HCT116 (cell line): ENCODE measurements at places on chromosomes 5 and 9.
A peak's percentile ranks its signal among the peaks of the same experiment; 100 is the strongest.

GRCh38 chr5:57770039-57770438 is 287.4 kb upstream of the ACTBL2 start:
- no peak for DNase-seq

DNA sequence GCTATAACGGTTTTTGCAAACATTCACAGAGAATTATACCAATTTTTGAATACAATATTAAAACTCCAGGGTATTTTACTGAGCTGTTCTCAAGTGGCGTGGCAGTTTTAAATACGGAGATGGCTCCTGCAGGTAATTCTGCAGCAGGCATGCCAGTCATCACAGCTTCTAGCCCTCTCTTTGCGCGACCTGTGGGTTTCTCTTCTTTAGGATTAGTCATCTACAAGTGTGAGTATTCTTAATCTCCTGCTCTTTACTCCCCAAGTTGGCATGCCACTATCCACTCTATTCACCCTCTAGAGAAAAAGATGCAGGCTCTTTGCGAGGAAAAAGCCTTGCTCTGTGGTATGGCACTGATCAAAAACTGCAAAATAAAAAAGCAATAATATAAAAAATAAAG is 43.9 kb downstream of the ANKRD31 start:
- no peak for DNase-seq

DNA sequence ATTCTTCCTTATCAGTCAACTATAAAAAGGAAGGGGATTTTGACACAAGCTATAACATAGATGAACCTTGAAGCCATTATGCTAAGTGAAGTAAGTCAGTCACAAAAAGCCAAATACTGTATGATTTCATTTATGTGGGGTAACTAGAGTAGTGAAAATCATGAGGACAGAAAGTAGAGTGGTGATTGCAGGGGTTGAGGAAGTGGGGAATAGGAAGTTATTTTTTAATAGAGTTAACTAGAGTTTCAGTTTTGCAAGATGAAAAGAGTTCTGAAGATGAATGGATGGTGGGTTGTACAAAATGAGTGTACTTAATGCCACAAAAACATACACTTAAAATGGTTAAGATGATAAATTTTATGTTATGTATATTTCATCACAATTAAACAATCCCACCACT is 65.4 kb upstream of the FAM174A start:
- DNase-seq = no peak

GRCh38 chr5:43652537-43653302 is 49.7 kb downstream of the NNT start:
- DNase-seq = no peak

DNA sequence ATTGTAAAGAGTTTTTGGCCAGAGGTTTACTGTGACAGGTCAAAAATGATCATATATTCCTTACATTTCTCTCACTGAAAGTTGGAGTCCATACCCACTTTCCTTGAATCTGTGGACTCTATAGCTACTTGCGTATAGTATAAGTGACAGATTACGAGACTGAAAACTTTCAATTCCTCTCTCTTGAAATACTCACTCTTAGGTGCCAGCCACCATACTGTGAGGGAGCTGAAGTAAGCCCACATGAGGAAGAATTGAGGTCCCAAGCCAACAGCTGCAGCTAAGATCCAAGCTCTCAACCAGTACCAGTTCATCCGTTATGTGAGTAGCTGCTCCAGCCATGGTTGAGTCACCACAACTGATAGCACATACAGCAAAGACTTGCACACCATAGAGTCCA is 128.1 kb upstream of the FAM174A start:
- no peak for DNase-seq

- no peak for DNase-seq
Measured at GRCh38 chr5:71482132-71482531, 26.7 kb downstream of the BDP1 start.

DNA sequence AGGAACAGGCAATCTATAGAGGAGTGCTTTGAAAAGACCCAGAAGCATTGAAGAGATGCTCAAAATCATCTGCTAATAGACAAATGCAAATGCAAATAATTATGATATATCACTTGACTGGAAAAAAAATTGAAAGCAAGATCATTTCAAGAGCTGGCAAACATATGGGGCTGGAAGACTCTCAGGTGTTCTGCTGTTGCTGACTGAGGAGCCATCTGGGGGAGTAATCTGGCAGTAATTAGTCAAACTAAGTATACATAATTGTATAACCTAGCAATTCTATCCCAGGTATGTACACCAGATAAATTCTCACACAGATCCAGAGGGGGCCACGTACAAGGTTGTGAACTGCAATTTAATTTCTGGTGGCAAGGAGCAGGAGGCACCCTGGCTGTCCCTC is 4.6 kb upstream of the HMHB1 start:
- DNase-seq = no peak

DNA sequence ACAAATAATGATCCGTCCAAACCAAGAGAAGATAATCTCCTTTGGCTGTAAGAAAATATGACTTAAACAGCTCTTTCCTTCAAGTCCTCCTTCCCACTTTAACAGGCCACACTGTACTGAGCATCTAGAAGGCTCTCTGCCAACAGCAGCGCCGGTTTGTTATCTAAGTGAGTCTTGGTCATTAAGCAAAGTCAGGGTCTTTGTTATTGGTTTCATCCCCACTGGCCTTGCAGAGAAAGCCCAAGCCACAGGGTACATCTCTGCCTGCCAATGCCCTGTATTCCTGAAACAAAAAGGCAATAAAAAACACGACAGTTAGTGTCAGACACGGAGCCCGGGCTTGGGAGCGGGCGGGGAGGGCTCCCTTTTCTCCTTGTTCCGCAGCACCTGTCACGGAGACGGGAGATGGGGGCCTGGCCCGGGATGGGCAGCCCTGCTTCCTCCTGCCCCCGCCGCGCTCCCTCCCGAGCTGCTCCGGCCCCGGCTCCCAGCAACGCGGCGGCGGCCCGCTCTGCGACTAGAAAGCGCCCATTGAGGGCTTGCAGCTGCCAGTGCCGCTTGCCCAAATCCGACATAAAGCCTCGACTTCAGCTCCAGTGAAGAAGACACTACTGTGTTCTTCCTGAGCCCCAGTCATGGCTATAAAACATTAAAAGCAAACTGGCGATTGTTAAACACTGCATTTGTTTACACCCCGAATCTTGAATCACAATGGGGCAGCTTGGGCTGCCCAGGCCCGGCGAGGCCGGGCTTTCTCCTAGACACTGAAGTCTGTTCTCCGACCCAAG is 28.1 kb upstream of the PIK3R1 start:
- DNase-seq = no peak

DNA sequence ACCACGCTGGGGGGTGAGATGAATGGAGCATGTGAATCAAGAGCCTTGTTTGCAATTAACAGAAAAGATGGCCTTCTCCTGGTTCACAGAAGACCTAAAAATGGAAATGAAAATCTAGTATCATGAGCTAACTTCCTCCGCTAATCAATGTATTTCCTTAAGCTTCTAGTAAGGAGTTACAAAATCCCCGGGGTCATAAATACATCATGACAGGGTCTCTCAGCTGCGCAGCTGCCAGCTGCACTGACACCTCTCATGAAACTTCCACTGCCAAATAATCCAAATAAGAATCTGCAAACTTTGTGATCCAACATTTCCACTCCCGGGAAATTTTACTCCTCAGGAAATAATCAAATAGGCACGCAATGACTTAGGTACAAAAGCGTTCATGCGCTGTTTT is 11.9 kb downstream of the MYO10 start:
- DNase-seq = no peak

DNA sequence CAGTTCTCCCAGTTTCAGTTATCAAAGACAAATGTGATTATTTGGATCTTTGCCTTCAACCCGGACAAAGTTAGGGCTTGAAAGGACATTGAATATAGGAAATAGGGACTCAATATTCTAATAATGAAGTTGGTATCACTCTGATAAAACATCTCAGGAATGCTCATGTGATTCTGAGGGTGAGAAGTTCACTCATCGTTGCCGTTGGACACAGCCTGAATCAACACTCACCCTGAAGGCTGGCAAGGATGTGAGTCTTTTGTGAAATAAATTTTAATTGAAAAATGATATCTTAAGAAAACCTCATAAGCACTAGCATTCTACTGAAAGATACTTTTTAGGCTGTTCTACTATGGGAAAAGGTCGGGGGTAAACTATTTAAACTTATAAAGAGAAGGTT is 44.8 kb upstream of the C9orf72 start:
- DNase-seq = no peak

DNA sequence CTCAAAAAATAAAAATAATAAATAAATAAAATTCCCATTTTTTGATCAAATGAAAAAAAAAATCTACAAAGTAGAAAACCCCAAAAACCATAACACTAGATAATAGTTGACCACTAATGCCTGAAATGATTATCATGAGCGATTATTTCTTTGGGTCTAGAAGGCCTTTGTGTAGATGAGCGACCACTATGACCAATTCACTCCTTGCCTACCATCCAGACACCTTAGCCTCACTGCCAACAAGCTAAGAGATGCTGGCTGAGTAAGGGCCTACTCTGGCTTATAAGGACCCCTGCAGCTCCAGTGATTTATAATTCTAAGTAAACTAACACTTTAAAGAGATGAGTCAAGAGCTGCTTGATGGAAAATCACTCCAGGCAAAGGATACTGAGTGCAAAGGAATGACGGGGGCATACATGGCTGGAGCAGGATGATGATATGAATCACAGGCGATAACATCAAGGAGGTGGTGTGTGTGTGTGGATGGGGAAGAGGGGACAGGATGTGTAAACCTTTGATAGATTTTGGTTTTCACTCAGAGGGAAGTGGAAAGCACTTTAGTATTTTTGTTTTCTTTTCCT is 4.8 kb upstream of the F2RL1 start:
- peak; percentile 81 for DNase-seq

DNA sequence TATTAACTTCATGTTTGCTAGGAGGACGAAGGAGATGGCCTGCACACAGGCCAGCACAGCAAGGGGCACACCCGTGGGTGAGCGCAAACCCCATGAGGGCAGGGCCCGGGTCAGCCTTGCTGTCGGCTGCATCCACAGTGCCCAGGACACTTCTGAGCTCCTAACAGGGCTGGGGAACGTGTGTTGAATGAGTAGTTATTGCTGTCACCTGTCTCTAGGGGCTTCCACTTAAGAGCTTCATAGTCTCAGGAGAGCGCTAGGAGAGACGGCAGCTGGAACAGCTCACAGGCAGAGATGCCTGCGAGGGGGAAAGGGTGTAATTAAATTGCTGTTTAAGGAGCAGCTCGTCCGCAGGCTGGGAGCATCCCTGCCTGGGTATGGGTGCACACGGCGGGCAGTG is 91.4 kb upstream of the NEURL1B start:
- no peak for DNase-seq

- no peak for DNase-seq
Measured at GRCh38 chr5:143851383-143851782, 39.4 kb downstream of the HMHB1 start.

GRCh38 chr5:161086461-161086860 is 234.4 kb upstream of the ATP10B start:
- DNase-seq = no peak

DNA sequence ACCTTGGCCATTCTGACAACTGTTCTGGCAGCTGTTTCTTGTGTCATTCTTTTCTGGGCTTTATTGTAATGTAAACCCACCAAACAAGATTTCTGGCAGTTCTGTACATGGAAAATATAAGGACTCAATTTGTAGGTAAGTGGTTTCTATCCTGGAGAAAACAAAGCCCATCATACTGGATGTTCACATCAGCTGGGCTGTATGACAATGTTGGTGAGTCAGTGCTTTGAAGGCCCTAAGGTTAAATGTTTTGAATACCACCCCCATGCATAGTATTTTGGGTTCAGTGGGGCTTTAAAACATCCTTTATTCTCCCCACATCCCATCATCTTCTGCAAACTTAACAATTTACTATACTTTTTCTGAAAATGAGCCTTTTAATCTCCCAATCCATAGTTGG is 52.5 kb downstream of the SH3GL2 start:
- no peak for DNase-seq

GRCh38 chr5:110817459-110817858 is 78.7 kb downstream of the SLC25A46 start:
- no peak for DNase-seq

GRCh38 chr5:73823508-73823925 is 197.5 kb downstream of the ARHGEF28 start:
- DNase-seq = no peak

GRCh38 chr5:109168151-109168550 is 241.6 kb downstream of the PJA2 start:
- no peak for DNase-seq

- DNase-seq = no peak
Measured at GRCh38 chr5:2999926-3000325, 248.4 kb upstream of the IRX2 start.

DNA sequence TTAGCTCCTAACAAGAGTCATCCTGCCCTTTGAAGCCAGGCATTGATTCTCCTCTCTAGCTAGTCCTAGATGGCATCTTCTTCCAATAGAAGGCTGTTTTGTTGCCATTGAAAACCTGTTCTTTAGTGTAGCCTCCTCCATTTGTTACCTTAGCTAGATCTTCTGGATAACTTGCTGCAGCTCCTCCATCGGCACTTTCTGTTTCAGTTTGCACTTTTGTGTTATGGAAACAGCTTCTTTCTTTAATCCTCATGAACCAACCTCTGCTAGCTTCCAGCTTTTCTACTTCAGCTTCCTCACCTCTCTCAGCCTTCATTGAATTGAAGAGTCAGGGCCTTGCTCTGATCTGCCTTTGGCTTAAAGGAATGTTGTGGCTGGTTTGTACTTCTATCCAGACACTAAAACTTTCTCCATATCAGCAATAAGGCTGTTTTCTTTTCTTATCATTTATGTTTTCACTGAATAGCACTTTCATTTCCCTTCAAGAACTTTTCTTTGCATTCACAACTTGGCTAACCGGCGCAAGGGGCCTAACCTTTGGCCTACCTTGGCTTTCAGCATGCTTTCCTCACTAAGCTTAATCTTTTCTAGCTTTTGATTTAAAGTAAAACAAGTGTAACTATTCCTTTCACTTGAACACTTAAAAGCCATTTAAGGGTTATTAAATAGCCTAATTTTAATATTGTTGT is 166.5 kb upstream of the SLC12A2 start:
- DNase-seq = no peak

- no peak for DNase-seq
Measured at GRCh38 chr5:133471699-133472098, 140.6 kb downstream of the FSTL4 start.

DNA sequence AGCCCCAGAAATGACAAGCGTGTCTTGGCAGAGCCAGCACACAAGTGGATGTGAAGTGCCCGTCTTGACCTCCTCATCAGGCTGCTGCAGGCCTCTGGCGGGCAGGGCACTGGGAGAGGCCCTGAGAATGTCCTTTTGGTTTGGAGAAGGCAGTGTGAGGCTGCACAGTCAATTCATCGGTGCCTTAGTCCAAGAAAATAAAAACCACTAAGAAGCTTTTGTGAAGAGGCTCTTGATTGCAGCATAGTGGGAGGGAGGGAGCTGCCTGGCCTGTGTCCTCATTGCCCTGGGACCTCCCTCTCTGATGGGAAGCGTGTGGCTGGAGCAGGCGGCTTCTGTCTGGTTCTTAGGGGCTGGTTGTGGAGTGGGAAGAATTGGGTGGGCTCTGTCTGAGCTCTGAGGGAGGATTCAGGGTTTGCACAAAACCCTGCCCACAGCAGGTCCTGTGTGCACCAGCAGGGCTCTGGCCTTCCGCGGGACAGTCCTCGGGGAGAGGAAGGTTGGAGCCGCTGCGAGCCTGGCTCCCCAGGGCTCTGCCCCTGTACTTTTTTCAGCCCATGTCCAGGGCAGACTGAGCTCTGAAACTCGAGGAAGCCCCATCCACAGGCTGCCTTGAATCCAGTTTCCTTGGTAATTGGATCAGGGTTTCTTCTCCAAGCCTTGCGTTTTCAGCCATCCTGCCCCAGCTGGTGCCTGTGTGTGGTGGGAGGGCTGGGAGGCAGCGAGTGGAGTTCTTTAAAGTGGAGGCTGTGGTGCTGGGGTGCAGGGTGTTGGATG is 1.1 kb downstream of the HRCT1 start:
- no peak for DNase-seq
